T-helper 17 cell (primary cell): ENCODE measurements at places on chromosomes 2 and 18.

DNA sequence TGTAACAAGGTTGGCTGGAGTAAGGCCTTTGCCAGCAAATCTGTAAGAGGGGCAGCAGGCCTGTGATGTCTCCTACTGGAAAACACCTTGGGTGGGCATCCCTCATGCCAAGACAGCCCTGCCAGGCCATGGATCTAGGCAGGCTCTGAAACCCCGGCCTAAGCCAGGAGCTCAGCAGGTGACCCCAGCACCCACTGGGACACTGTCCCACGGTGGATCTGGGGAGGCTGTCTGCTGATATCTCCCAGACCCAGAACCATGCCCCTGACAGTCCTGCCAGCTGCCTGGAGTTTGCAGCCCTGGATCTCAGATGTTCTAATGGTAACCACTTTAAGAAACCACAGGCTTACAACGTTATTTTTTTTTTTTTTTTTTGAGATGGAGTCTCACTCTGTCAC, 117.7 kb downstream of the ZNF516 start:
- no peak for DNase-seq

DNA sequence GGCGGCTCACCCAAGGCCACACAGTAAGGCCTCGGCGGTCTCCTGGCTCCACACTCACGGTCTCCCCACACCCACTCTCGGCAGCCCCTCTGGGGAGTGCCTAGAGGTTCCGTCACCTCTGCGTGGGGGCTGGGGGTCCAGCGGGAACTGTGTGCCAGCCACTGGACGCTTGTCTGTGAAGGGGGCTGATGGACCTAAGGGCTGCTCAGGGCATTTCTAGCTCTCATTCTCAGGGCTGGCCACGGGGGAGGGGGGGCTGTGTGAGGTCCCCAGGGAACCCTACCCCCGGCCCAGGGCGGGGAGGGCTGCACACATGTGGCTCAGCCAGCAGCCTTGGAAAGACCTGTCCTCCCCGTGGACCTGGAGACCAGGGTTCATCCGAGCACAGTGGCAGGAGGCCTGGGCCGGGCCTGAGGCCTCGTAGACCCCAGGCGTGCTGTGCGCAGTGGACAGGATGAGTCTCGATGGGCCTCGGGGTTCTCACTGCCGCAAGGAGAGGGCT, 27.1 kb upstream of the ODC1 start:
- DNase-seq, result no peak

DNA sequence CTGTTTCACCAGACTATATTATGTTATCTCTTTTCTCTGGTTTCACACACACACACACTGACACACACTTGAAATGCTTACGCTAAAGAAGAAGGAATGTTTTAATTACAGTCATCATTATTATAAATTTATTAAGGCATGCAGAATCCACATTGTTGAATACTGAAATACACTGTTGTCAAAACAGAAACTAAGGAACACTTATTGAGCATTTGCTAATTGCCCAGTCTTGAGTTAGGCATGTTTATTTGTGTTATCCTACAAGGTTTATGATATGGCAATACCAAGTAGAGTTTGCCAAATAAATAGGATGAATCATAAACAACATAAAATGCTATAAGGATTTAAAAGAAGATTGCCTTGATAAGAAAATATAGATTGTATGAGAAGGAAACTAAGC, 917.0 kb upstream of the PIK3C3 start:
- no peak for DNase-seq

GRCh38 chr2:101745711-101746694, 48.5 kb downstream of the MAP4K4 start:
- no peak for DNase-seq

DNA sequence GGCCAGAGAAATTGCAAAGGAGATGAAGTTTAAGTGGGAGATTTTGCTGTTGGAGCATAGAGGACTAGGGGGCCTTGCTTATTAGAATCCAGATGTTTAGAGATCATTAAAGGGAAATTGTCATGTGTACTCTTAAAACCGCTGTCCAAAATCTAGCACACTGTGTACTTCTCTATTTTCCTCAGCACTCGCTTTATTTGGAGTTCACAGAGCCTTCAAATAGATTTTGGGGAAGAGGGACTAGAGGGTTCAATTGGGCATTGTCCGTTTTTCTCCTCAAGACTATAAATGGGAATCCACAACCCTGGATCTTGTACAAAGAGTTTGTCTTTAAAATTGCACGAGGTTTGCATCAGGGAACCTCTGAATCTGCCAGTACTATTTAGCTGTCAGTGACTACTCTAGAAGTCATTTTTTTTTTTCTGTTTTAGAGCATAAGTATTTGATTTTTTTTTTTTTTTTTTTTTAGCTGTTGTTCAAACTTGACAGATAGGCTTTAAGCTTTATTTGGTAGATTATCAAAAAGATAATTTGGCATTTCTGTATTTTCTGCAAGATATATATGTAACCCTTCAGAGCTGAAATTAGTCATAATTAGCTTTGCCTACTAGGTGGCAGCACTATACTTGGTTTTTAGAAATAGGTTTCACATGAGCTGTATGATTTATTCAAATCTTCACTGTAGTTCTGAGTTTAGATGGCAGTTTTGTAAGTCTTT, 14.2 kb downstream of the PMS1 start:
- DNase-seq, result no peak

- DNase-seq, result no peak
Observed at GRCh38 chr2:19246496-19246895, 111.9 kb downstream of the OSR1 start.

DNA sequence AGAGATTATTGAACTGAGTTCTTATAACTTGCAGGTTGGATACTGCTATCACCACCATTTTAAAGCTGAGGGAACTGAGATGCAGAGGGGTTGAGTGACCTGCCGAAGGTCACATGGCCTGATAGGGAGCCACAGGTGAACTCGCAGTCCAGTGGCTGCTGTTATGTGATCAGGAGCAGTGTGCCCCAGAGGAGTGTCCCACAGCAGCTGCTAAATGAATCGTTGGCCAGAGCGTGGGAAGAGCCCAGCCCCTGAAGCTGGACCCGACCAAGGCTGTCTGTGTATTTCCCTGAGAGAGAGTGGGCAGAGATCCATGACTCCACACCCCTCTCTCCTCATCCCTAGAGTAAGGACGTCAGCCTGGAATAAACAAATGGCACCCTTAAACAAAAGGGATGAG, 26.7 kb upstream of the PRLH start:
- DNase-seq, result no peak

GRCh38 chr2:229330952-229331351, 59.9 kb upstream of the PID1 start:
- no peak for DNase-seq

- no peak for DNase-seq
Observed at GRCh38 chr2:7539760-7540159, 622.5 kb downstream of the RNF144A start.

- DNase-seq, result no peak
Observed at GRCh38 chr2:98463551-98463971, 18.9 kb downstream of the INPP4A start.

DNA sequence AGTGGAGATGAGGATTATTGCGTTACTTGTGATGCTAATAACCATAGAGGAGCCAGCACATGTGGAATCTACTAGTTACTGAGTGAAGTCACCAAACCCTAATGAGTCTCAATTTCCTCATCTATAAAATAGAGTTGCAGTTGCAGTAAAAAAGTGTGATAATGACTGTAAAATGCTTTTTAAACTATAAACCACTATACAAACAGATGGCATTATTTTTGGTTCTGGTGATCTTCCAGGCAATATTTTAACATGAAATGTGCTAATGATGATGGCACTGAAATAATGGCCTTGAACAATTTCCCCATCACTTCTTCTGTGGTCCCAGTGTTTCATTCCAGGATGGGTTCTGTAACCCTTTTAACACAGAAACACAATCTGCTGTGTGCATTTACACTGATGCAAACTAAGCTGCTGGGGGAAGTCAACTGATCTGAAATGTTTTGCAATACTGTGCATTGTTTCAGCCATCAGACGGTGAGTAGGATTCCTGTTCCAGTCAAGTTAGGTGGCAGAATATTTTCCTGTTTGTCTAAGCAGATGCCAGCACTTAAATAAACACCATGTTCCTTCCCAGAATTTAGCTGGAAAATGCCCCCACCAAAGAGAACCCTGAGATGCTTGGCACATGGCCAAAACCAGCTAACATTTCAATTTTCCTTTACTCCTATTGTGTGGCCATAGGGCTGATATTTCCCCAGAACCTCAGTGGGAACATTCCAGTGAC, 52.6 kb downstream of the TACR1 start:
- no peak for DNase-seq

DNA sequence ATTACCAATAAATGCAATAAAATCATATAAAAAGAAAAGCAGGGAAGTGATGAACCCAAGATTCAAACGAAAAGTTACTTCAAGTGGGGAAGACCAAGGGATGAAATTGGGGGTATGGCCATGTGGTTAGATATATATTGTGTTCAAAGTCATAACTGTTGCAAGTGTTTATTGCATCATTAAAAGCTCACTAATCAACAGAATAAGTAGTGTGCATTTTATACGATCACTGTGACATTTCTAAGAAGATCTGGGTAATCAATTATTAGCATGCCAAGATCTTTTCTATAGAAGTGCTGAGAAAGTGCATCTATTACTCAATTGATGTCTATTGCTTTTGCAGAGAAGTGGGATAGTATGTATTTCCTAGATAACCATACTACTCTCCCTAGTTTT, 52.9 kb downstream of the VSNL1 start:
- DNase-seq, result no peak

GRCh38 chr18:53991202-53991601, 233.3 kb downstream of the MBD2 start:
- DNase-seq, result no peak

DNA sequence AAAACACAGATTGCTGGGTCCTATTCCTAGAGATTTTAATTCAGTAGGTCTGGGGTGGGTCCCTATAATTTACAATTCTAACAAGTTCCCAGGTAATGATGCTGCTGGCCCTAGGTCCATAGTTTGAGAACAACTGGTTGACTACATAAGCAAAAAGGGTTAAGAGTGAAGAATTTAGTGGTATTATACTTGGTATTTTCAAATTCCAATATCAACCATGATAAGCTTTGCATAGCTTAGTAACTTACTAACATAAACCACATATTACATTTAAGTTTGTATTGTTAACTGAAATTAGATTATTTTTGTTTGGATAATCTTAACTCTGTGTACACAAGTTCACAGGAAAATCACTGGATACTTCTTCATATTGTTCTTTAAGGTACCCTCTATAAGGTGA, 862.9 kb upstream of the ACVR2A start:
- no peak for DNase-seq

DNA sequence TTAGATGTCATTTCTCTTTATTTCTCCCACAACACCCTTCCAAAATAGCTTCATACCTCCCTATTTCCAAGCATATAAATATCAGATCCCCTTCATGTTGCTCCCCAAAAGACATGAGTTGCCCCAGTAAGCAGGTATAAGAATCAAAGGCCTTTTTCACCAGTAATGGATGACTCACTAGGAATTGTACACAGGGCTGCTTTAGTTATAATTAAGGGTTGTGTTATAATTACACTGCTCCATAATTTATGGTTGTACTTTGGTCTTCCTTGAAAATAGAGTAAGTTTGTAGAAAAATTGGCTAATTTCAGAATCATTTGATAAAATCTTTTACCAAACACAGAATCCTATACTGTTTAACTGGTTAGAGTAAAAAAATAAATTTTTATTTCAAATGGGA, 8.8 kb upstream of the AQP4 start:
- DNase-seq, result no peak

DNA sequence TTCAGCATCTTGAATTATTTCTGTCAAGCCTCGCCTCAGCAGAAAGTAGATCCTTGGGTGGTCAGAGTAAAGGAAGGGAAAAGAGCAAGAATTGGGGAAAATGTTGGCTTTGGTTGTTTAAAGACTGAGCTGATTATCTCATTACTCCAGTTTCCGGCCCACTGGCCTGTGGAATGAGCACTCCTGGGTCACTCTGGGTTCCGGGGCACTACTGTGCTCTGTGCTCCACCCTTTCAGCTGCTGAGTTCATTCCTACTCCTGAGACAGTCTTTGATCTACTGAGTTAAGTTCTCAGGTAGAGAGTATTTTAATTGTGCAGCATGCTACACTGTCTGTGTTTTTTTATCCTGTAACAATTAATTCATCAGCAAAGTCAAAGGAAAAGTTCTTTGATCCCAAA, 427.7 kb downstream of the CDH2 start:
- no peak for DNase-seq

DNA sequence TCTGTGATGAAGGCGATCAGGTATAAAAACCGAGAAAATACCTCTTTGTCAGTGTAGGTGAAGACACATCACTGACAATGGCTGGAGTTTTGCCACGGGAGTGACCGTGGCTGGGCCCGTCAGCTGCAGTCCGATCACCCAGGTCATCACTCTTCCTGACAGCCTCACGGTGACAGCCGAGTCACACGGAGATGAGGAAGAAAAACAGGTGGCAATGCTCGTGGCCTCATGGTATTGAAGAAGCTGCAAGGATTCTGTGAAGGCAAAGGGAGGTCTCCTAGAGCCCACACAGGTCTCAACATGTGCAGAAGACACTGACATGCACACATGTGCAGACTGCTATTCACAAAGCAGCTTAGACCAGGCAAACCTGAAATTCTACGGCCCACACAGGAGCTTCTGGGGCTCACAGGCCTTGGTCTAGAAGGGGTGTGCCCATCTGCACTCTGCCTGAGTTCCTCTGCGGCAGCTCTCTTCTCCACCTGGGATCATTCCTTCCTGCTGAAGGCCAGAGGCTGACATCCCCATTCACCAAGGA, 7.4 kb downstream of the COPS9 start:
- DNase-seq, result no peak

DNA sequence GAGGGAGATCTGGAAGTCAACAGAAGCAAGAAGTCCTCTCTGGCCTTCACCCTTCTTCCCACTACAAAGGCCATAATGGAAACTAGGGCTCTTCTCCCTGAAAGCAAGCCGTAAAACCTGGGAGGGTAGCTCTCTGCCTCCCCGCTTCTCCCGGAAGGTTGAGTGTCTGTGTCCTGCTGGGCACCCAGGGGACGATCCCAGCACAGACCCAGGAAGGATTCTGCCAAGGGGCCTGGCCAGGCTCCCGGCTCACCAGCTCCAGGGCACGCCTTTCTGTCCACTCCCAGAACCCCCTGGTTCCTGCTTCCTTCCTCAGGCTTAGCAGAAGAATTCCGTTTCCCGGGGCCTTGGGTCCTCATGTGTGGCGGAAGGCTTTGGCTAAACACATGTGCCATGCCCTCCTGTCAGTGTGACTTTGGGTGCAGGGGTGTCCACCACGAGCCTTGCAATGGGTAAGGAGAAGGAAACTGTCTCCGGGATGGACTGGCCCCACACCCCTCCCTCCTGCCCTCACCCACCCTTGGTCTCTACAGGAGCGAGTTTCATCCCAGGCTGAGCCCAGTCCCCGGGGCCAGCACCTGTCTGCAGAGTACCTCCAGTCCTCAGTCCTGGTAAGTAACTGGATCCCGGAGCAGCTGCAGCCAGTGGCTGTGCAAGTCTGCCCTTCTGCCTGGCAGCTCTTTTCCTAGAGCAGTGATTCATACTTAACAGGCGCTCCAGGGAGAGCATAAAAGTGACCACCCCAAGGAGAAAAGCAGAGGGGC, 135.8 kb downstream of the TPO start:
- no peak for DNase-seq

DNA sequence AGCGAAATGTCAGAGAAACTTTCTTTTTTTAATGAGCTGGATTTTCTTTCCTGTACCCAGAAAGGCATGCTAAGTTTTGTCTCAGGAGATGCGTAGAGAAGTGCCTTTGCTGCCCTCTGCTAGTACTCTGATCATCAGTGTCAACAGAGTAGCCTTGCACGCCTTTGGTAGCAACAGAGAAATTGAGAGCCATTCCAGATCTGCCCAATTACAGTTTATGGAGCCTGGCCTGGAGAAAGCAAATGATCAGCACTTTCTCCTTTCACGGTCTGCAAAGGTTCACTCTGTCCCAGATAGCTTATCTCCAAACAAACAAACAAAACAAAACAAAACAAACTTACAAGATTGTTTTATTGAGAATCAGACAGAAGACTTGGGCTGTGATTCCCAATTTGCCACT, 792.8 kb upstream of the PIK3C3 start:
- no peak for DNase-seq
